ENCODE measurements at places on chromosomes 6 and 20.

DNA sequence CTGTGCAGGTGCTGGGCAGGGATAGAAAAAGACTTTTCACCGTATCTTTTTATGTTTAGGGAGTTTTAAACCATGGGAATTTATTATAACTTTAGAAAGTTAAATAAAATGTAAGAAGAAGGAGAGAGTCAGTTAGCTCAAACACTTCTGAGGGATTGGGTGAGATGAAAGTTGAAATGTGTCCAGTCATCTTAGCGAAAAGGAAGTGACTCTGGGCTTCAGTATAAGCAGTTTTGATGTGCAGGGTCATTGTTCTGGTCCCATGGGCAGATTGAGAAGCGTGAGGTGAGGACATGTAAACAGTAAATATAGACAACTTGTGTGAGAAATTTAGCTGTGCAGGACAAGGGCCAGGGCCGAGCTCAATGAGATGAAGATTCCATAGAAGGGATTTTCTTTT, 66.9 kb downstream of the TOX2 start:
- DNase-seq, result no peak

- no peak for DNase-seq
These were observed 10.8 kb downstream of the GCNT2 start for GRCh38 chr6:10531942-10532341.

GRCh38 chr6:46706464-46706863, 18.8 kb downstream of the TDRD6 start:
- no peak for DNase-seq

- DNase-seq, result no peak
These were observed at the start of gene SLC44A4 for GRCh38 chr6:31878726-31879125. SLC44A4 (minus strand) TSS chr6:31878997; CDS start chr6:31878980, 17 bp downstream.

DNA sequence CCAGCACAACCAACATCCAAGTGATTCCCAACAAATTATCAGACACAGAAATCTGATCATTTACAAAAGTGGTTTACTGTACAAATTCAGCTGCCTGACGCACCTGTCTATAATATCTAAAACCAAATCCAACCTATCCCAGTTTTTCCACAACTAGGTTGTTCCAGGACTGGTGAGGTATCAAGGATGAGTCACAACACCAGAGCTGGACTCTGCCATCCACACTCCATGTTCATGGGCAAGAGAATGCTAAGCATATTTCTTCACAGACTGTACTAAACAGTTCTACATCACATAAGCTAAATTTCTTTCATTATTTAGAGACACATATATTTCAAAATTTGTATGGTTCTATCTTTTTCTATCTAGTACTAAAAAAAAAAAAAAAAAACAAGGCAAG, 141.6 kb downstream of the BTBD9 start:
- no peak for DNase-seq

DNA sequence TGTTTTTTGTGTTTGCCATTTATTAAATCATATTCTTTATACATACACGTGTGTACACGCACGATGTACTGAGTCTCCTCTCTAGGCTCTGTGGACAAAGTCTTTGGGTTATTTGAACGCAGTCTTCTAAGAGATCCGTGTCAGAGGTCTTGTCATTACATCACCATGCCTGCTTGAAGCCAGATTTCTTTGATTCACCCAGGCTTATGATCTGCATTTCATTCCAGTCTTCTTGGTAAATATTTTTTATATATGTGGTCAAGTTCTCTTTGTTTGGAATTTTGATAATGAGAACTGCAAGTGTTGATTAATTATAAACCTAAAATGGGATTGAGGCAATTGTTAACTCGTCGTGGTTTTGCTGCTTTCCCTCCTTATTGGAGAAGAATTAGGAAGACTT, 34.6 kb downstream of the KCNS1 start:
- no peak for DNase-seq

DNA sequence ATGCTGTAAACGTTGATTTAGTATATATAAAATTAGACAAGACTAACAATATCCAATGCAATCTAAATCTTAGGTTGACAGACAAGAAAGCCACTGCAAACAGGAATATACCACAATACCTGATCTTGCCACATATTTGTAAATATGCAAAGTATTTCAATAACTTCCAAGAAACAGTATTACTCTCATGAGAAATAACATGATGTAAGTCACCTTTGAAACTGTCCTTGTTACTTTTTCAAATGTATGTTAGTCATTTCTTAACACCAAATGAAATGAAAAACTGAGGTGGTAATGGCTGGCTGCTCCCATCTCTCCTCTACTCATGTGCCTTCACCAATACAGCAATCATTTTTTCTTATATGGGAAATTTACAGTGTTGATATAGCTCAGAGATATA, 118.7 kb downstream of the ATG5 start:
- no peak for DNase-seq

- DNase-seq, result no peak
These were observed 14.3 kb downstream of the ZBP1 start for GRCh38 chr20:57605878-57606277.

DNA sequence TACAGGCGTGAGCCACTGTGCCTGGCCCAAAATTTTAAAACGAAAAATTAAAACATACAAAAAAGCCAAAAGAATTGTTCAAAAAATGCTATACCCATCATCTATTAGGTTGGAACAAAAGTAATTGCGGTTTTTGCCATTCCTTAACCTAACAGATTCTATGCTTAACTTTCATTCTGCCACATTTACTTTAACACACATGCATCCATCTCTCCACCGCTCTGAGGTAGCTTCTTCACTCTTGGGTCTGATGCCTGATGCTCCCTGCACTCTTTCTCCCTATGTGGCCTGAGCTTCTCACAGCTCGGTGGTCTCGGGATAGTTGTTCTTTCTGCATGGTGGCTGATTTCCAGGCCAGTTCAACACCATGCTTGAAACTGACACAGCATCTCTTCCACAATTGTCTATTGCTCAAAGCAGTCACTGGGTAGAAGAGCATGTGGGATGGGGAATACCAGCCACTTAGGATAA, 4.7 kb upstream of the MANBAL start:
- no peak for DNase-seq

DNA sequence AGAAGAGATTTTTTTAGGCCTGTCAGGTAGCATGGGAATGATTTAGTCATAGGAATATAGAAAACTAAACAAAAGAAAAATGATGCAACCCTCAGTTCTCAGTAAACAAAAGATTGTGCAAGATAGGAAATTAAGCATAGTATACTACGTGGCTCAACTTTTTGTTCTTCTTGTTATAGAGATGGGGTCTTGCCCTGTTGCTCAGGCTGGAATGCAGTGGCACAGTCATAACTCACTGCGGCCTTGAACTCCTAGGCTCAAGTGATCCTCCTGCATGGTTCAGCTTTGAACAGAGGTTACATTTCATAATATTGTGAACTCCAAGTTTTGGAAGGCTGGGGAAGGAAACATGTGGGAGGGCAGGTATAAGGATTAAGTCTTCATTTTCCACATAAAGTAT, 28.5 kb downstream of the SLX4IP start:
- no peak for DNase-seq

GRCh38 chr6:2232445-2232844, 13.0 kb downstream of the GMDS start:
- DNase-seq, result no peak

GRCh38 chr6:11705483-11705882, 73.1 kb downstream of the ADTRP start:
- no peak for DNase-seq

- DNase-seq, result no peak
These were observed 111.7 kb downstream of the NOL4L start for GRCh38 chr20:32473231-32474008.

GRCh38 chr6:99013145-99013544, 65.4 kb upstream of the FBXL4 start:
- DNase-seq, result no peak

- no peak for DNase-seq
These were observed 172.0 kb downstream of the ZDHHC14 start for GRCh38 chr6:157552820-157553485.

GRCh38 chr6:63745784-63746183, 110.2 kb downstream of the PHF3 start:
- no peak for DNase-seq

- DNase-seq, result no peak
These were observed 43.7 kb downstream of the ARHGAP40 start for GRCh38 chr20:38645351-38645750.

DNA sequence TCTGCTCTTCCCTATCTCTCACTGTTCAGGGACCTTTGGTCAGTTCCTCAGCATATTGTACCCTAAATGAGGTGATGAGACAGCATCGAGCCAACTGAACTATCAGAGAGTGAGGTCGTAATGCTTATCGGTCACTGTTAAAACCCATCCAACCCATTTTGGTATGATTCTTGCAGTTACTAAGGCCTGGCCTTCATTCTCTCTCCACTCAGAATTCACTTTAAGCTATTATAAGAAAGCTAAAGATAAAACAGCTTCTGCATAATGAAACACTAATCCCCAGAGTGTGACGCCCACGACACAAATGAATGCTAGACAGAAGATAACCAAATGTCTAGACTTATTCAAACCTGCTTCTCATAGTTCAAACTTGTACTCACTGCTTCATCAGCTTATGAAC, 175.8 kb downstream of the GMPR start:
- DNase-seq, result no peak

DNA sequence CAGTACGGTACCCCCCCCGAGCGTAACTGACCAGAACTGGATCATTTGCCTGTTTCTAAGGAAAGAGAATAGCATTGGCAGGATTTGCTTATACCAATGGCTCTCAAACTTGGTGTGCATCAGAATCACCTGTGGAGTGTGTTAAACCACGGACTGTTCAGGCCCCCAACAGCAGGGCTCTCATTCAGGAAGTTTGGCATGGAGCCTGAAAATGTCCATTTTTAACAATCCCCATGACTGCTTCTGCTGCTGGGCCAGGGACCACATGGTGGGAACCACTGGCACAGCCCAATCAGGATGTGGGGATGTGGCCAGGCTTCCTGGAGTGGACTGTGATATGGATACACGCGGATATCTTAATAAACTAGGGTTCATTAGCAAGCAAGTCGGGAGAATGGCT, 53.9 kb downstream of the GTF2H5 start:
- DNase-seq, result no peak

- DNase-seq, result no peak
These were observed 190.9 kb upstream of the SLC24A3 start for GRCh38 chr20:19021406-19022117.

- DNase-seq, result no peak
These were observed 19.5 kb downstream of the KIZ start for GRCh38 chr20:21145424-21145823.

GRCh38 chr20:3213226-3213625, 3.9 kb downstream of the ITPA start:
- no peak for DNase-seq

DNA sequence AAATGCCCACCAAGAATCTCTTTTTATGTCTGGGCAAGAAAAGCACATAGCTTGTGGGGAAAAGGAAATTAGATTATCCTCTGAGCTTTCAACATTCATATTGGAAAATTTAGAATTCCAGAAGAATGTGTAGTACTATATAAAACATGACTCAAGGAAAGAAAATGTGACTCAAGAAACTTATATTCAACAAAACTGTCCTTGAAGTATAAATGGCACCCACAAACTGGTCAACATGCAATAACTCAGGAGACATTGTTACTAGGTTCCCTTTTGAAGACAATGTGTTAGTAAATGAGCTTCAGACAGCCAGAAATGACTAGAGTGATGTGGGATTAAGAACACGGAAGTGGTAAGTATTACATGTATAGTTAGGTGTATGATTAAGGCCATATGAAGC, 26.1 kb upstream of the TINAG start:
- DNase-seq, result no peak

GRCh38 chr6:33490621-33491020, 36.2 kb downstream of the ZBTB9 start:
- no peak for DNase-seq

DNA sequence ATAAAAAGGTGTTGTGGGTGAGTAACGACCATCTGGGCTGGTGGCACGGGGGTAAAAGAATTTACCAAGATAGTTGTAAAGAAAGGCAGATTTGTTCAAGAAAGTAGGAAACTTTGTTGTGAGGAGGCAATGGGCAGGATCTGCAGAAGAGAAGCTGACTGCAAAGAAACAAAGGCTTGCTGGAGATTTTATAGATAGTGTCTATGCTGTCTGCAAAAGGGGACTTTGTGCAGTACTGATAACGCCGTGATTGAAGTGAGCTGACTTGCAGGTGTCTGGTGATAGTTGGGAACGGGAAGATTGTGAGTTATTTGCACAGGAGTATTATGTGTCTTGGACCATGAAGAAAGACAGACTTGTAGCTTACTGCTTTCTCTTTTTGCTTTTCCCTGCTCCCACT, 36.8 kb upstream of the GSTA3 start:
- no peak for DNase-seq

GRCh38 chr6:155011809-155012291, 16.7 kb downstream of the TIAM2 start:
- no peak for DNase-seq

- peak; percentile 17 for DNase-seq
These were observed 29.2 kb downstream of the SGK1 start for GRCh38 chr6:134288538-134289203.

- DNase-seq, result no peak
These were observed 37.4 kb downstream of the TOMM6 start for GRCh38 chr6:41824571-41825569.

DNA sequence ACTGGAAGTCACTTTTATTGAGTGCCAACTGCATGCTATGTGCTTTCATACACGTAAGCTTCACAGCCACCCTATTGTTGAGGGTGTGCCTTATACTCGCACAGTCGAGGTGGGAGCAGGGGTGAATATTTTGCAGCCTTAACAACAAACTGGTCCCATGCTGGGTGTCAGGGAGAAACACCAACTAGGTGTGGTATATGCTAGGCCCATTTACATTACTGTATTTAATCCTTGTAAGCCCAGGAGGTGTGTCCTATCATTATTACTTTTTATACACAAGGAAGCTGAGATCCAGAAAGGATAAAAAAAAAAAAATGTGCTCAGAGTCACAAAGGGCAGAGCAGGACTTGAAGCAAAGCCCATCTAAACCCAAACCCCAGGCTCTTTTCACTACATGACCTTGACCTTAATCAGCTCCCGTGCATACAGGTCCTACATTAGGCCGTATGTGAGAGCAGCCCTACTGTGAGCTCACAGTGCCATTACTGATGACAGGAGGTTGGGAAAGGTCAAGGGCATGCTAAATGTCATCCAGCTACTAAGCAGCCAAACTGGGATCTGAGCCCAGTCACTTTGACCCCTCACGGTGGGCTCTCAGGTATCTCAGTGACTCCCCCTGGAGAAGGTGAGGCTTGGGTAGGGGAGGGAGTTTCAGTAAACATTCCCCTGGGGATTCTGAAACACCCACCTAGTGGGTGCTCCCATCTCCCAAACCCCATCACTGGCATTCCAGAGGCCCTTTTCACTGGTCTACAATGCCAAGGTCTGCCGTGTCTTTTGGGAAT, 61.7 kb downstream of the BFSP1 start:
- no peak for DNase-seq
